ENCODE measurements at places on chromosomes 13 and 19.

DNA sequence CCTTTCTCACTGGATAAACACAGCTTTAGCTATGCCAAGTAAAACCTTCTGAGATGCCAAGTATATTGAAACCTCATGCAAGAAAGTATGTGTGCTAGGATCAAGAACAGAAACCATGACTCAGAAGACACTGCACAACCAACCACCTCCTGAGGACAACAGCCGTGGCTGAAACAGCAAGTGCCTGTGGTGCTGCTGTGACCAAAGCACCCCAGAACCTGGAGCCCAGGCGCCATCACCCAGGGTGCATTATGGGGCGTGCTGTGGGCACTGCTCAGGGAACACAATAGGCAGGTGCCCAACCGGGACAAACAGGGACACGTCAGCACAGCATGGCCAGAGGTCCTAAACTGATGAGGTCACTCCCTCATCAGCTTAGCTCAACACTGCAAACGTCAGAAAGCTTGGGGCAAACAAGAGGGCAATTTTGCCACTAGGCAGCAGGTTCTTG, 101.3 kb upstream of the SLC15A1 start:
- DNase-seq, result no peak

- DNase-seq, result no peak
These were observed 45.1 kb downstream of the EPSTI1 start for GRCh38 chr13:42946927-42947326.

DNA sequence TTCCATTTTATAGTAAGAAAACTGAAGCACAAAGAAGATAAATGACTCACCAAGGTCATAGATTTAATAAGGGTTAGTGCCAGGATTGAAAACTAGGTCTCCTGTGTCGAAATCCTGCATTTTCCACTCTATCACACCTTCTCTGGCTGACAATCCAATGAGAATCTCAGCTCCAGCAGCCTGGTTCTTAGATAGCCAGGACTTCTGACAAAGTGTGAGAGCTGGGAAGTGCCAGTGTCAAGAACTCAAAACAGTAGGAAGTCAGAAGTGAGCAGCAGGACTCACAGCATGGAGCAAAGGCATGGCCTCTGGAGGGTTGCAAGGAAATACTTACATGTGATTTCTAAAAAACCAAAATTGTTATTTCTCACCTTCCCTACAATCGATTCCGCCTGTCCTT, 24.3 kb downstream of the KCTD12 start:
- DNase-seq, result no peak

DNA sequence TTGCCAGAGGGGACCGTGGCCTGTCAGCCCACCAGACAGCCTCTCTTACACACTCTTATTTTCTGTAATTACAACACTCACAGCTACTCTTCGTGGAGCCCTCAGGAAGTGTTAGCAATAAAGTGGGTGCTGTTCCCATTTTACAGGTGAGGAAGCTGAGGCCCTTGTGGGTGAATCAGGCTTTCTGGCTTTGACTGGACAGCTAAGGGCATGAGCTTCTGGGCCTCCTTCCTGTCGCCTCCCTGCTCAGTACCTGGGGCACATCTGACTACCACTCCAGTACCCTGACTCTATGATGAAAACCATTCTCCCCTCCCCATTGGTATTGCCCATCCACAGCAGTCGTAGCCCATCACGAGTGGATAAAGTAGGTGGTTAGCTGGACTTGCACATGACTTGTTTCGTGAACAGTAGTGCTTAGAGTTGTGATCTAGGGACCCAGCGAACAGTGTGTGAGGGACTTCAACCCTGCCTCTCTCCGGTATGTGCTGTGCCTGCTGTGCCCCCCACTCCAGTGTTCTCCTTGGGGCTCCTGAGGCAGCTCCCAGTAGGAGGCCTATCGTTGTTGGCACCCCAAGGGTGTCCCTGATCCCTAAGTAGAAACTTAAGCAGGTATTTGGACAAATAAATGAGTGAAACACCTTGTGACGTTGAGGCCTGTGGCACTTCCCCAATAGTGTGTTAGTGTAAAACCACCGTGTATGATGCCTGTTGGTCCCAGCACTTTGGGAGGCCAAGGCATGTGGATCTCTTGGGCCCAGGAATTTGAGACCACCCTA, 38.6 kb downstream of the GATAD2A start:
- no peak for DNase-seq

DNA sequence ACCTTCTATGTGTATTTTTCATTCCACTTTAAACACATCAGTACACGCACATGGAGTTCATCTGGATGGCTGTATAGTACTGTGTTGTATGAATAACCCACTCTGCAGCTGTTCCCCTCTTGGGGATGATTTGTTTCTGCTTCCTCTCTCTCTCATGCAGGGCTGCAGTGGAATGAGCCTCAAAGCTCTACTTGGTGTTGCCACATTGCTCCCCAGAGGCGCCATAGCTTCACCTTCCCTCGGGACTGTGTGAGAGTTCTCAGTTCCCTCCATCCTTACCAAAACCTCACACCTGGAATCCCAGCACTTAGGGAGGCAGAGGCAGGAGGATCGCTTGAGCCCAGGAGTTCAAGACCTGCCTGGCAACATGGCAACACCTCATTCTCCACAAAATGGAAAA, 28.4 kb upstream of the GPR183 start:
- DNase-seq, result peak; percentile 38

Data from GF-D8 (cell line).